ENCODE measurements at places on chromosomes 11 and 22.

DNA sequence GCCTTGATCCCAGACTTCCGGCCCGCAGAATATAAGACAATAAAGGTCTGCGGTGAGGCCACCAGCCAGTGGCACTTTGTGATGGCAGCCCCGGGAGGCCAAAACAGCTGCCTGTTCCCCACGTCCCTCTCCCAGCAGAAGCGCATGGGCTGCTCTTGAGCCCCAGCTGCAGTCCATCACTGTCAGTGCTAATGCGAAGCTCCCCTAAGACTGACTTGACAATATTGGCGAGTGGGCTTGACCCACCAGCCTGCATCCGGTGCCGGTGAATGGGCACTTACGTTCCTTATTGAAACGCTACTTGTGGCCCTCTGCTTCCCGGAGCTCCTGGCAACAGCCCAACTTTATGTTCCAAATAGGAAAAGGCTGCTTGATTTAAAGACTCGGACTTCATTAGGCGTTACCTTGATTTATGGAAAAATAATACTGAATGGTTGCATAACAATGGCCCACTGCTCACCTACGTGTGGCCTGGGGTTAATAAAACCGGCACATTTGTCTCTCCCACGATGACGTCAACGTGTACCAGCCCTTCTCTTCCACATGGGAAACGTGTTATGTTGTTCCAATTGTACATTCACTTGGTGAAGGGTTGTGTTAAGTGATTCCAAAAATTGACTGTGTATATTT, 93.4 kb upstream of the SEPTIN5 start:
- no peak for DNase-seq

DNA sequence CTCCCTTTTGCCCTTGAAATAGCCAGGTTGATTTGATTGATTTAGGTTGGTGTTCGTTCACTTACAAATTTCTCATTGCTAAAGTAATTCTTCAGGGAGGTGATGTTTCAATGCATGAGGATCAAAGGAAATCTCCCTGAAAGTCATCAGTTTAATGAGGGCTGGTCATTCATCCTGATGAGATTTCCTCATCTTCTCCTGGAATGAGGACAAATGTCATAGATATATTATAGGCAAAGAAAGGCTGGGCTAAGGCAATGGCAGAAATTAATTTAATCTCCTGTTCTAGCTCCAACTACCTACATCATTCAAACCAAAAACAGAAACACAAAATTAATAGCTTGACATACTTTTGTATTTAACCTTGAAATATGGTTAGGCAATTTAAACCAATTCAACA, 1052.1 kb downstream of the LRRC4C start:
- DNase-seq, result no peak

GRCh38 chr11:128868841-128869671, 2.0 kb upstream of the KCNJ1 start:
- no peak for DNase-seq

DNA sequence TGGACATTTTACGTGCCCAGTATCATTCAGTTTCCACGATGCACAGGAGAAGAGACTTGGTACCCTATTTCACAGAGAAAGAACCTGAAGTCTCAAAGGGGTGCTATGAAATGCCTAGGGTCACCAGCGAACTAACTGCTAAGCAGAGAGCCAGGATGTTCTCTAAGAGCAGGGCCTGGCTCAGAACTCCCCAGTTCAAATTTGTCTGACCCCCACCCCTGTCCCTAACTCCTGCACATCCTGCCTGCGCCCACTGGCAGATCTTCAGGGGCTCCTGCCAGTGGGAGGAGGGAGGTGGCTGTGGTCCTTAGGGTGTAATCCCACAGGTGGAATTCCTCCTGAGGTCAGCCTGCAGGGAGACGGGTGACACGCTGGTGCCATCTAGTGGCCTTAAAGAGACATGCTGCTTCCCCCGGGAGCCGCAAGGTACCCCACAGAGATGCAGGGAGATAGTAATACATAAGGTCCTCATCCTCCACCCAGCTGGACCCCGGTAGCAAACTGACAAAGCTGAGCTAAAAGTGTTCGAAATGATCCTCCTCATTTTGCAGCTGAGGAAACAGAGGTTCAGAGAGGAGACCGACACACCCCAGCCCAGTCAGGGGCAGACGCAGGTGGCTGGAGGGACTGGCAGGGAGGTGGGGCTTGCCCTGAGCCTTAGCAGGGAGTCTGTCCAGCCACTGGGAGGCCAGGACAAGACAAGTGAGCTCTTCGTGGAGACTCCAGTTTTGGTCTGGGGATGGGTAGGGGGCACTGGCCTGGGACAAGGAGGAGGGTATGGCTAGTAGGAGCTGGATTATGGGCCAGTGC, 34.1 kb downstream of the MB start:
- DNase-seq, result peak; percentile 65

GRCh38 chr11:8016440-8016839, 29.3 kb downstream of the EIF3F start:
- no peak for DNase-seq

- no peak for DNase-seq
These were observed 3.1 kb upstream of the PYGM start for GRCh38 chr11:64762674-64763525.

GRCh38 chr11:110798201-110798900, 86.1 kb upstream of the ARHGAP20 start:
- DNase-seq, result no peak

DNA sequence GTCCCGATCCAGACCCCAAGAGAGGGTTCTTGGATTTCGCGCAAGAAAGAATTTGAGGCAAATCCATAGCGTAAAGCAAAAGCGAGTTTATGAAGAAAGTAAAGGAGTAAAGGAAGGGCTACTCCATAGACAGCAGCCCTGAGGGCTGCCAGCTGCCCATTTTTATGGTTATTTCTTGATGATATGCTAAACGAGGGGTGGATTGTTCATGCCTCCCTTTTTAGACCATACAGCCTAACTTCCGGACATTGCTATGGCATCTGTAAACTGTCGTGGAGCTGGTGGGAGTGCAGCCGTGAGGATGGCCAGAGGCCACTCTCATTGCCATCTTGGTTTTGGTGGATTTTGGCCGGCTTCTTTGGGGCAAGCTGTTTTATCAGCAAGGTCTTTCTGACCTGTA, 19.4 kb upstream of the SHANK3 start:
- no peak for DNase-seq

GRCh38 chr11:27381238-27381666, 18.2 kb upstream of the CCDC34 start:
- DNase-seq, result no peak

- no peak for DNase-seq
These were observed 121.5 kb upstream of the TEAD1 start for GRCh38 chr11:12552692-12553091.

- DNase-seq, result no peak
These were observed 1059.7 kb downstream of the OPCML start for GRCh38 chr11:132472411-132473172.

GRCh38 chr11:125241104-125241503, 76.6 kb downstream of the PKNOX2 start:
- no peak for DNase-seq

DNA sequence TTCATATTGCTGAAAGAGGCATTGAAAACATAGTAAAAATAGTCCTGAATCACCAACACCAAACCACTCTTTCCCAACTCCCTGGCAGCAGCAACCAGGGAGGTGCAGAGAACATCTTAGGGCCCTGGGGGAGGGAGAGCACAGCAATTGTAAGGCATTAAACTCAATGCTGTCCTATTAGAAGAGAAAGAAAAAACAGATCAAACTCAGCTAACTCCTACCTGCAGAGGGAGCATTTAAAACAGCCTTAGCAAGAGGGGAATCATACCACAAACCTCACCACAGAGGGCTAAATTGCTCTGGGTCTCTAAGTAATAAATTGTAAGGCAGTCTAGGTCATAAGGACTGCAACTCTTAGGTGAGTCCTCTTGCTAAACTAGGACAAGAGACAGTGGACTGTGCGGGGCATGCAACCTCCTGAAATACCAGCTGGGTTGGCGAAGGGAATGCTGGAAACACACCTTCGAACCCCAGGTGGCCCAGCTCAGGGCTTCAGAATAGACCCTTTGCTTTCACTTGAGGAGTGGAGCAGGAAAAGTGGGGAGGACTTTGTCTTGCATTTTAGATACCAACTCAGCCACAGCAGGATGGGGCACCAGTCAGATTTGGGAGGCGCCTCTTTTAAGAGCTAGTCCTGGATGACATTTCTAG, 697.1 kb upstream of the FAT3 start:
- no peak for DNase-seq

- DNase-seq, result no peak
These were observed 33.0 kb downstream of the FAR1 start for GRCh38 chr11:13701506-13701905.

DNA sequence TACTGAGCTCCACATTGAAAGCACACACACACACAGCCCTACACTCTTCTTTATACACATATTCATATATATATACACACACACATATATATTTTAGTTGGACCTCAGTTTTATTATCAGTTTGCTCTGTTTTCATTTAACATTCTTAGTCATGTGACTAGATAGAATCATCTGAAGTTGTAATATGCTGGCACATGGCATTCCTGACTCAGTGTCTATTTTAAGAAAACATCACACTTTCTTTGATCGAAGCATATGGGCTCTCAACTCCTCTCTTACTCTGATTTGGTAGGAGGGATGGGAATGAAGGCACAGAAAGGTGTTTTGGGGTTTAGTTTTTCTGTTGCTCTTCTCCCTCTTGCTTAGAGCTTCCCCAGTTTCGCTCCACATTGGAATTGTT, 24.8 kb downstream of the AMOTL1 start:
- DNase-seq, result no peak

DNA sequence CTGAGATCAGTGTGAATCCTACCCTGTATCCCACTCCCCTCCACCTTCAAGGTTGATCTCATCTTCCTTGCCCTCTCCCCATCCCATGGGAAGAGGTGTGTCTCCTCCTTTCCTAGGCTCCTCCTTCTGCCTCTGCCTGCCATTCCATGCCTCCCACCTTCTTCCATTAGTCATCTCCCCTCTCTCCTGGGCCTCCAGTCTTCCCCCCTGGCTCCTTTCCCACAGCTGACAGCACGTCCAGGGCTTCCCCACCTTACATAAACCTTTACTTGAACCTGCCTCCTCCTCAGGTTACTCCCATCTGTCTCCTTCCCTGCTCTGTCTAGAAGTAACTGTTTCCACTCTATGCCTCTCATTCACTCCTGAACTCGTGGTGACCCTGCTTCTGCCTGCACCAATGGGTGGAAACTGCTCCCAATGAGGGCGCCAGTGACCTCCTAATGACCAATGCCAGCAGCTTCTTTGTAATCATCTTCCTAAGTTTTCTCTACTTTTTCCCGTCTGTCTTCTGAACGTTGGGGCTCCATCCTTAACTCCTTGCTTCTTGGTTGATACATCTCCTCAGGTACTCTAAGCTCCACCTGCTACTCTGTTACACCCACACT, 266.9 kb upstream of the NARS2 start:
- no peak for DNase-seq

DNA sequence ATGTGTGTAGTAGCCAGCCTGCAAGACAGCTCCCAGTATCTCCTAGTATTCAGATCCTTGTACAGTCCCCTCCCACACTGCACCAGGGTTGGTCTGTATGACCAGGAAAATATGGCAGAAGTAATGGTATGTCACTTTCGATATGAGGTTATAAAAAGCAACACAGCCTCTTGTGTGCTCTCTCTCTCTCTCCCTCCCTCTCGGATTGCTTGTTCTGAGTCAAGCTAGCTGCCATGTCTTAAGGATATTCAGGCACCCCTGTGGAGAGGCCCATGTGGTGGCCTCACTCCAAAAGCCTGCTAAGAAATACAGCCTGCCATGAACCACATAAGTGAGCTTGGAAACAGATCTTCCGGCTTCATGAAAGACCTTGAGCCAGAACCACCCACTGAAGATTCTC, 25.4 kb downstream of the FXYD6 start:
- DNase-seq, result peak; percentile 14

DNA sequence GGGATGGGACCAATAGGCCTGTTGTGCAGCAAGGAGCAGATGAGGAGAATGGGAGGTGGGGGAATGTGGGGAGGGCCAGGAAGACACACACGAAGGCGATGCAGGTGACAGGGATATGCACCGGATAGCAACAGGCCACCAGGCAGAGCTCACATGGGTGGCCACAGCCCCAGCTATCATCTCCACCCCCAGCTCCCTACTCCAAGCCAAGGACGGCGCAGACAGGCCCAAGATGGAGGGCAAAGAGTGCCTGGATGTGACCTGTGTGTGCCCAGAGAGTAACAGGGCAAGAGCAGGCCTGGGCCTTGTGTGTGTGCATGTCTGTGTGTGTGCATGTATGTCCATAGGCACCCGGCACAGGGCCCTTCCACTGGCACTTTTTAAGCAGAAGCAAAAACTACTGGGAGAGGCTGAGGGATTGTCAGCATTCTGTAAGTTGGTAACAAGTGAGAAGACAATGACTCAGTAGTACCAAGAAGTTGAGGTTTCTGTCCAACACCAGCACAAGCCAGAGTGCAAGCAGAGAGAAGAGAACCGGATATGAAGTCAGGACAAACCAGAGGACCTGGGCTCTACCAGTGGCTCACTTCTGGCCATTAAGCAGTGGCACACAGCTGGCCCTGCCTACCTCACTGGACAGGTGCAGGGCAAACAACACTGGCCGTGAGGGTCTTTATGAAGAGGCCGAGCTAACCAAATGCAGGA, 36.4 kb downstream of the NRXN2 start:
- DNase-seq, result no peak

DNA sequence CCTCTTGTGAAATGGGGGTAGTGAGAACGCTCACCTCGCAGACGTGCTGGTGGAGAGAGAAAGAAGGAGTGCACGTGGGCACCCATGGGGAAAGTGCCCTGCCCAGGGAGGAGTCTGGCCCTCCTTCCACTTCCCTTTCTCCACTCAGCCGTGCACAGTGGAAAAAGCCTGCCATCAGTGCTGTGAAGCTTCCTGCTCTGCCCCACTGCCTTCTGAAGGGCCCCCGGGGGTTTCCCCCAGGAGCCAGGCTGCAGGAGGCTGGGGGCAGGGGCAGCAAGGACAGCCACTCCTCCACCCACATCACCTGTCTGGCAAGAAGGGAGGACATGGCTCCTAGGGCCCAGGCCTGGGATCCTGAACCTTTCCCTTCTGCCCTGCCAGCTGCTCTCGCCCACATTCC, 7.6 kb downstream of the TP53I11 start:
- peak; percentile 62 for DNase-seq

DNA sequence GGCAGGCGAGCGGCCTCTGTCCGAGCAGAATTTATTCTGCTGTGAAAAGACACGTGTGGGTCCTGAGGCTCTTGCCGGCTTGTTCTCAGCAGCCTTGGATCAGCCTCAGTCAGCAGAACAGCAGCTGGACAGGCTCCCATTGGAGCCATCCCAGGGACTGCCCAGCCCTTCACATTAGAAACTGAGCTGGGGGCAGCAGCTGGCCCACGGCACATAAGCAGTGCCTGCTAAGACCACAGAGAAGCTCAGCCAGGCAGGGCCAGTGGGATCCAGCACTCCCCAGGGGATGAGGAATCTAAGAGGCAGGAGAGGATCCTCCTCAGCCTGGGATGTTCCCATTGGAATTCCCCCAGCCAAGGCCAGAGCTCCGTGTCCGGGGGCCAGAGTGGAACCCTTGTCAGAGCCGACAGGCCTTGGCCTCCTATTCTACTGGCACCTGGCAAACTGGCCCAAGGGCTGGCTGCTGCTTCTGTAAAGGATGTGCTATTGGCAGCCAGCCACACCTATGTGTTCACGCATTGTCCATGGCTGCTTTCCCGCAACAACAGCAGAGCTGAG, 18.2 kb downstream of the RTN4R start:
- peak; percentile 17 for DNase-seq
